ENCODE measurements at places on chromosomes 2 and 18. TPM values are rescaled to one million over a fixed set of nuclear protein-coding genes. Genes with fewer than 3 reads are reported as not detected.

GRCh38 chr18:79042276-79042675 lies 26.9 kb upstream of the ATP9B start:
- no peak for DNase-seq

DNA sequence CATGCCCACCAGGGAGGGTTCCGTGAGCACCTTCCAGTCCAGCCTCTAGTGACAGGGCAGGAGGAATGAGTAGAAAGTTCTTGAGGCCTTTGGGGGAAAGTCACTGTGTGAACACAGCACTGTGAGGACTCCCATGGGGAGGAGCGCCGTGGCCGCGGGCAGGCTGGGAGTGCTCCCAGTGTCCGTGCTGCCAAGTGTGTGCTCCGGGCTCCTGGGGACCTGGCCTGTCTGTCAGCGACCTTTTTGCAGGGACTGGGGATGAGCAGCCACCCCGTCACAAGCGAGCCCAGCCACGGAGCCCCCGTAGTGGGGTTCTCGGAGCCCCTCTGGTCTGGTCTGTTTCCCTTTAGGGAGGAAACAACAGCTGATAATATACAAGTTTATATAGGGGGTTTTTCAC lies 36.8 kb downstream of the PDIA6 start:
- DNase-seq: no peak

DNA sequence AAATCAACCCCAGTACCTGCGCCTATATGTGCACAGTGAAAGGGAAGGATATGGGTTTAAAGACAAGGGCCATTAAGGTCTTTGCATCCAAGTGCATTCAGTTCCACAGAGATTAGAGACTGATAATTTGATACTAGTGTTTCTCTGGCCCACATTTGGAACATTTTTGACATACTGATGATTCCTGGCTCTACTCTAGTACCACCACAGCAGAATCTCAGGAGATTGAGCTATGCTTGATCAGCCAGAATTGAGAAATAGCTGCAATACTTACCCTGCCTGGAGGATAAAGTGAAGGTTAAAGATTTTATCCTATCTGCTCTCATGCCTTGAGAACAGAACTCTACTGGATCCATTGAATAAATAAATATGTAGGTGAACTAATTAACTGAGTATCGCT lies 1267.8 kb downstream of the SUCLG1 start:
- no peak for DNase-seq

GRCh38 chr2:201781557-201782051 lies 871 bp upstream of the ALS2 start:
- DNase-seq: no peak

DNA sequence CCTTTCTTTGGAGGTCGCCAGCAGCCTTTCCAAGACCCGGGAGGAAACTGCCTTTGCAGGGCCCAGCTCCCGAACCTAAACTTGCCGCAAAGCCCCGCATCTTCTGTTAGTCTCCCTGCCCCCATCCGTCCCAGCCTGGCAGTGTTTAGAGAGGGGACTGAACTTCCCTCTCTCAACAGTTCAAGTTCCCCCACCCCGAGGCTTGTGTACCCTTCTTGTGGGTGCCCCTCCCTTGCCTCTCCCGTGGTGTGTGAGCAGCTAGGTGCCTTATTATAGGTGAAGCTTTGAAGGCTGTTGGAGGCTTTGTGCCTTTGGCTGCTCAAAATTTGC lies 1.4 kb downstream of the LBH start:
- DNase-seq: no peak

DNA sequence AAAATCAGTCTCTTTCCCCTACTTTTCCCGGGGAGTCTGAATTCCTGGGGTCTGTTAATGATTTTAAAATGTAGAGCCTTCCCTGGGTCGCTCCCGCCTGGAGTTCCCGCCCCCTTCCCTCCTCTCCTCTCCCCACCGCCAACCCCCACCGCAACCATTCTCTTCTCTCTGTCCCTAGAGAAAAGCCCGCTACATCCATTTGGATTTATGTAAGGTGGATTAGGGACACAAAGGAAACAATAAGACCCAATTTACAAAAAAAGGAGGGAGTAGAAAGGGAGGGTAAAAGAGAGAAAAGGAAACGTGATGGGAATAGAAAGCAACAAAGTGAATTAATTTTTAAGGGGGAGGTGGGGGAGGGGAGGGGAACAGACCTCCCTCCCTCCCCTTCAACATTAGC lies 2.2 kb downstream of the EPHA4 start:
- no peak for DNase-seq

GRCh38 chr2:236176417-236176816 lies 8.2 kb upstream of the GBX2 start:
- no peak for DNase-seq

DNA sequence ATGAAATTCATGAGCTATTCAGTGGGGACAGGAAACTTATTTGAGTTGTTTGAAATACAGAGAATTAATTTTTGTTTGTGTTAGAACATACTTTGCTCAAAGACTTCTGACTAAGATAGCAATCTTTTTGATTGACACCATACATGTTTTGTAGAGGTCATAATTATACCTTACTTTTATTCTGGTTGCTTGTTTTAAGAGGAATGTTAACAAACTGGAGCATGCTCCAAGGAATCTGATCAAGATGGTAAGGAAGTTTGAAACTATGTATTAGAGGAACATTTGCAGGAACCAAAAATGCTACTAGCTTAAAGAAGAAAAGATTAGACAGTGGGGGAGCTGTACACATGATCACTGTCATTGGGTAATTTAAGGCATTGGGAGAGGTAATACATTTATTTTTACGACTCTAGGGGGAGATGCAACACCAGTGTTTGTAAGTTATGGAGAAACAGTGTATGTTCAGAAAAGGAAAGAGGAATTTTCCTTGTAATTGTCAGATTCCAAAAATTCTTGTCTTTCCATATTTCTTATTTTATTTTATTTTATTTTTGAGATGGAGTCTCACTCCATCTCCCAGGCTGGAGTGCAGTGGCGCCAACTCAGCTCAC lies 8.0 kb downstream of the AGFG1 start:
- no peak for DNase-seq

The STAM2 gene
- 31.4 TPM for total RNA-seq

The TYMS gene
- 16.7 TPM for total RNA-seq

The EFEMP1 gene
- total RNA-seq: 29.1 TPM

The GMCL1 gene
- 5.6 TPM for total RNA-seq

The IL36G gene
- total RNA-seq: not detected

The COLEC12 gene
- 15.4 TPM for total RNA-seq

All from heart right ventricle (tissue), 16 donors.